SK-N-SH (cell line): ENCODE measurements at places on chromosomes 13 and 19. TPM values are rescaled to one million over a fixed set of nuclear protein-coding genes. Genes with fewer than 3 reads are reported as not detected.

- H3K4me3 ChIP-seq, result no peak overlapping the region
- no peaks in the 10 kb centered on the region for H3K36me3 ChIP-seq
- H3K4me1 ChIP-seq, result no peaks in the 10 kb centered on the region
- no peak overlapping the region for H3K27ac ChIP-seq
- no peaks in the 10 kb centered on the region for H3K27me3 ChIP-seq
Measured at GRCh38 chr13:73224703-73225102, 165.9 kb downstream of the KLF5 start.

DNA sequence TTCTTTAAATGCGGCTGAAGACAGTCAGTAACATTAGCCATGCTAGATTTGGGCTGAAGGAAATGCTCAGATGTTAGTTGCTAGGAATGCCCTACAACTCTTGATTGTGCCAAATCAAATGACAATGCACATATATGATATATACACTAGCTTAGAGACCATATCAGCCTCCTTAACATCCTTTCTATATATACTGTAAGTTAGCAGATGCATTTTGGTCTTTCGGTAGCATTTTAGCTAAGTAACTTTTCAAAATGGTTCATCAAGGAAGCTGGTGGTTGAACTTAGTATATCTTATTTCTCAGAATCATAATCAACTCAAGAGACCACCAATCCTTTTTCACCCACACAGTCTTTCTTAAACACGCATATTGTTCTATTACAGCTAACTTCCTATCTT, 14.1 kb upstream of the ENOX1 start:
- no peak overlapping the region for H3K4me3 ChIP-seq
- H3K36me3 ChIP-seq, result no peaks in the 10 kb centered on the region
- peaks cover 6% of the 10 kb centered on the region; the same call in 1 of the 2 replicates for H3K4me1 ChIP-seq
- no peak overlapping the region for H3K27ac ChIP-seq
- H3K27me3 ChIP-seq, result no peaks in the 10 kb centered on the region
- no peak for DNase-seq

The ZNF350 gene
- 3.4 and 4.1 TPM in 2 replicates for polyA plus RNA-seq

The IGFL2 gene
- polyA plus RNA-seq, result 0.21 and 0.23 TPM in 2 replicates

The GSX1 gene
- not detected in 2 replicates for polyA plus RNA-seq

The TEAD2 gene
- polyA plus RNA-seq, result 24.7 and 27.9 TPM in 2 replicates

DNA sequence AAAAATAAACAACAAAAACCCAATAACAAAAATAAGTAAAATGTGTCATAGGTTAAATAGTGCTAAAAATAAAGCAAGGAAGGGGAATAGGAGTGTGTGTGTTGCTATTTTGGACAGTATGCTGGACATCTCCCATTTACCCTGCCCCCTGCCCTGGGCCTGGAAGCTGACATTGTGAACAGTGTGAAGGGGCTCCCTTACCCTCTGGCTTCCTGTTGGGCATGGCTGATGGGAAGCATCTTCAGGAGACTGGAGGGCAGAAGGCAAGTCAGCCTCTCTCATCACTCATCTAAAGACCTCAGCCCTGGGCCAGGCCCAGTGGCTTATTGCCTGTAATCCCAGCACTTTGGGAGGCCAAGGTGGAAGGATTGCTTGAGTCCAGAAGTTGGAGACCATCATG, 26.7 kb downstream of the KCTD15 start:
- no peaks in the 10 kb centered on the region for H3K27me3 ChIP-seq
- H3K27ac ChIP-seq, result no peak overlapping the region
- no peak for DNase-seq
- no peak overlapping the region for H3K4me3 ChIP-seq
- no peaks in the 10 kb centered on the region for H3K36me3 ChIP-seq

DNA sequence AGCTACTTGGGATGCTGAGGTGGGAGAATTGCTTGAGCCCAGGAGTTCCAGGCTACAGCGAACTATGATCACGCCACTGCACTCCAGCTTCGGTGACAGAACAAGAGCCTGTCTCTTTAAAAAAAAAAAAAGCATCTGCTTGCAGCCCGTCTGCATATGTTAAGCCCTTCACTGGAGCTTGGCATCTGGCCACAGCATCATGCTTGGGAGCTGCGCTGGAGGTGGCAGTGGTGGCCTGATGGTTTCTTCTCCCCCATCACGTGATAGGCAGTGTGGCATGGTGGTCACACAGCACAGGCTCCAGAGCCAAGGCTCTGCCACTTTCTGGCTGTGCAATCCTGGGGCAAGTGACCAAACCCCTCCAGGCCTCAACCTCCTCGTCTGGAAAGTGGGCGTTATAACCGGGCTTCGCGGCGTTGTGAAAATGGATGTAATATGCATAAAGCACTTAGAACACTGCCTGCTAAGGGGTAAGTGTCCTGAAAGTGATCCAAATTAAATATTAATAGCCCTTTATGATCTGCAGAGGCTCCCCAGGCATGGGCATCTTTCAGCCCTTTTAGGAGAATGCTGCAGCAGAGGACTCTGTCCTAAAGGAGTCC, 24.4 kb downstream of the MARK4 start:
- H3K36me3 ChIP-seq, result peaks cover 15% of the 10 kb centered on the region; the same call in 1 of the 2 replicates
- H3K4me1 ChIP-seq, result peaks cover 16% of the 10 kb centered on the region; the same call in 1 of the 2 replicates
- H3K27me3 ChIP-seq, result no peaks in the 10 kb centered on the region
- peak overlapping the region; percentile 19; the same call in 1 of the 2 replicates for H3K27ac ChIP-seq

GRCh38 chr19:17985037-17985818, 18.3 kb downstream of the KCNN1 start:
- DNase-seq, result no peak
- no peaks in the 10 kb centered on the region for H3K36me3 ChIP-seq
- no peaks in the 10 kb centered on the region for H3K4me1 ChIP-seq
- H3K27ac ChIP-seq, result no peak overlapping the region
- H3K4me3 ChIP-seq, result no peak overlapping the region

The CCNE1 gene
- 8.9 and 9.0 TPM in 2 replicates for polyA plus RNA-seq

DNA sequence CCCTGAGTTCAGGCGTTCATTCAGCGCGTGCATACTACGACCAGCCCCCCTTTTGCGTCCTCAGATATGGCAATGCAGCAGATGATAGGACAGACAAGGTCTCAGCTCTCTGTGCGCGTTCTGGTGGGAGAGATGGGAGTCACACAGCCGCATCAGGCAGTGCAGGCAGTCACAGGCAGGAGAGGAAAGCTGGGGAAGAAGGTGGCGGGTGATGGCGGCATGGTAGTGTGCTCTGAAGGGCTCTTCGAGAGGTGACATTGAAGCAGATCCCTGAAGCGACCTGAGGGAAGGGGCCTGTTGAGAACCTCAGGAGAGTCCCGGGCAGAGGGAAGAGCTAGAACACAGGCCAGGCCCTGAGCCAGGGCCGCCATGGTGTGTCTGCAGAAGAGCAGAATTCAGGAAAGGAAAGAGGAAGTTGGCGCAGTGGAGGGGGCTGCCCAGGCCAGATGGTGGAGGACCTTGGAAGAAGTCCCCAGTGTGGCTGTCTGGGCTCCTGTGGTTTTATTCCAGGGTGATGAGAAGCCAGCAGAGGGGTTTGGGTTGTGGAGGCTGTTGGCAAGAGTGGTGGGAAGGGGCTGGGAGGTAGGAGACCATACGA, 3.5 kb downstream of the USF2 start:
- H3K4me3 ChIP-seq, result no peak overlapping the region
- no peak for DNase-seq
- H3K4me1 ChIP-seq, result peaks cover 7% of the 10 kb centered on the region; the same call in 1 of the 2 replicates
- H3K27me3 ChIP-seq, result no peaks in the 10 kb centered on the region
- peaks cover 28% of the 10 kb centered on the region for H3K36me3 ChIP-seq
- no peak overlapping the region for H3K27ac ChIP-seq

The GPR4 gene
- polyA plus RNA-seq, result 0.29 and 0.69 TPM in 2 replicates

DNA sequence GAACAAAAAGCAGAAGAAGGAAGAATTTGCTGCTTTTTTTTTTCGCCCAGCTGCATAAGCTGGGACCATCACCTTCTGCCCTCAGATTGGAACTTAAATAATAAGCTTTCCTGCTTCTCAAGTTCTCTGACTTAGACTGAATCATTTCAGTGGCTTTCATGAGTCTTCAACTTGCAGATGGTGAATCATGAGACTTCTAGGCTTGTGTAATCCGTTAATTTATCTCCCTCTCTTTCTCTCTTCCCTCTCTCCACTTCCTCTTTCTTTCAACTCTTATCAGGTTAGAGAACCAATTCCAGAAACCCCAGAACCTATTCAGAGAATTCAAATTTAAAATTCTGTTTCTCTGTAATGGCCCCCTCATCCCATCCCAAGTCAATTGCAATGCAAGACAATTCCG, 1153.7 kb downstream of the PCDH9 start:
- no peak overlapping the region for H3K4me3 ChIP-seq
- H3K4me1 ChIP-seq, result no peaks in the 10 kb centered on the region
- DNase-seq, result no peak
- no peak overlapping the region for H3K27ac ChIP-seq
- no peaks in the 10 kb centered on the region for H3K36me3 ChIP-seq

DNA sequence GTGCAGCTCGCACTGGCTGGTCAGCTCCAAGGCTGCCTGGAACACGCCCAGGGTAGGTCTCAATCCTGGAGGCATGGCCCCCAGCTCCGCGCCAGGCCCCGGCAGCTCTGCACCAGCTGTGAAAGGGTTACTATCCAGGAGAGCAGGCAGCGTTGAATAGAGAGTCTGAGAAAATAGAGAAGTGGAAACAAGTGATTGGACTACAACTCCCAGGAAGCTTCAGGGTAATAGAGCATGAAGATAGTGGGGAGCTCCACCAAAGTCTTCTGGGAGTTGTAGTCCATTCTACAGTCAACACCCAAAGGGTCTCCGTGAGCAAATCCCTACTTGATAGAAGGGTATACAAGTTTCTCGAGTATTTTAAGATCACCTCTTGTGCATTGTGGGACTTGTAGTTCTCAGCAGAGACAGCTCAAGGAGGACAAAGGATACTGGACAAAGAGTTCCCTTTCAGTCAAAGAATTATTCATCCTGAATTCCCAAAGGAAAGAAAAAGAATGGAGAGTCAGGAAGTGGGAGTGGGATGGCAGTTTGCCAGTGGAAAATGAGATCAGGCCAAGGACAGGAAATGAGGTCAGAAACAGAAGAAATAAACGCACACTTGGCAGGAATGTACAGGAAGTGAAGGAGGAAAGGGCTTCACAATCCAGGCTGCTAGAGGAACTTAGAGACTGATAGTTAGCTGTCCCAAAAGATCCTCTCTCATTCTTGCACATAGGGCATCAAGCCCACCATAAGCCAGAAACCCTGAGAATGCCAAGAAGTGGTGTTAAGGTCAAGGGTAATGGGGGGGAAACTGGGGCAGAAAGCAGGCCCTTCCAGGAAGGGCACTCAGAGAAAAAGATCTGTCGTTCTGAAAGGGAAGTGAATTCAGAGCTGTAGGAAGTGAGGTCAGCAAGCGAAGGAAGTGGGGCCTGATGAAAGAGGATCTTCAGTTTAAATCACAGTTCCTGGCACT, 5.5 kb upstream of the MAMSTR start:
- DNase-seq, result peak; percentile 75
- H3K27me3 ChIP-seq, result no peaks in the 10 kb centered on the region
- peaks cover 11% of the 10 kb centered on the region; the same call in 1 of the 2 replicates for H3K4me1 ChIP-seq
- H3K4me3 ChIP-seq, result no peak overlapping the region

GRCh38 chr13:78606471-78607408, 3.4 kb upstream of the POU4F1 start:
- no peak overlapping the region for H3K4me3 ChIP-seq
- no peak for DNase-seq
- peaks cover 80% of the 10 kb centered on the region for H3K27me3 ChIP-seq
- no peak overlapping the region for H3K27ac ChIP-seq
- H3K4me1 ChIP-seq, result no peaks in the 10 kb centered on the region

- H3K27ac ChIP-seq, result no peak overlapping the region
- no peaks in the 10 kb centered on the region for H3K27me3 ChIP-seq
- no peak overlapping the region for H3K4me3 ChIP-seq
- peaks cover 59% of the 10 kb centered on the region for H3K36me3 ChIP-seq
- no peak for DNase-seq
- H3K4me1 ChIP-seq, result no peaks in the 10 kb centered on the region
Measured at GRCh38 chr19:328025-328505, 16.5 kb downstream of the MIER2 start.

The CYP2A7 gene
- not detected in 2 replicates for polyA plus RNA-seq

DNA sequence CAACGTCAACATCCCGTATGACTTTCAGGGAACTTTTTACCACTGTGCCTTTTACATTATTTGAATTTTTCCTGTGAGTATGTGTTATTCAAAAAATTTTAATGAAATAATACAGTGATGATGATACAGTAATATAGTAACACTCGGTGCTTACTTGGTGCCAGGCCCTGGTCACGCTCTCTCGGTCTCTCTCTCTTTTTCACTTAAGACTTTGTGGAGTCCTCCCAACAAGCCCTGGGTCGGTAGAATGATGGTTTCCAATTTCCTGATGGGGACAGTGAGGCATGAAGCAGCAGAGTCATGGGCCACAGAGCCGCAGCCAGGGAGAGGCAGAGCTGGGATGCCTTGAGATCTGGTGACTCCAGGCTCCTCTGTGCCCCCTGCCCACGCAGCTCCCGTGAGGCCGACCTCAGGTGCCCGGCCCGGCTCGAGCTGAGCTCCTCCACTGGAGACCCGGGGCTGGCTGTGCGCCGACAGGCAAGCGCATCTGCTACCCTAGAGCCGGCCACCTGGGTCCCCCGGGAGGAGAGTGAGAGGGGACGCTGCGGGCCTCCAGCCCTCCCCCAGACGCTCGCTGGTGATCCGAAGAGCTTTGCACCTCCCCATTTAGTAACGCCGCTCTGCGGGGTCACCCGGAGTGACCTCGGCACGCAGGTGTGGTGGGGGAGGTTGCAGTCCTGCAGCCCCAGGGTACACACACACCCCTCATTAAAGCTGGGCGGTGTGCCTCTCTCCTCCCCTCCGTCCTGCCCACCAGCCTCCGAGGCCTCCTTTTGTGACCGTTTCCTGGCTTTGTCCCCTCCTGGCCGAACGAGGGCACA, 4.4 kb upstream of the SBK3 start:
- H3K27ac ChIP-seq, result peak overlapping the region; percentile 93
- H3K27me3 ChIP-seq, result no peaks in the 10 kb centered on the region
- no peaks in the 10 kb centered on the region for H3K36me3 ChIP-seq
- H3K4me3 ChIP-seq, result no peak overlapping the region
- DNase-seq, result no peak
- peaks cover 2% of the 10 kb centered on the region; the same call in 1 of the 2 replicates for H3K4me1 ChIP-seq

- no peak overlapping the region for H3K27ac ChIP-seq
- H3K36me3 ChIP-seq, result no peaks in the 10 kb centered on the region
- no peaks in the 10 kb centered on the region for H3K27me3 ChIP-seq
- no peak overlapping the region for H3K4me3 ChIP-seq
Measured at GRCh38 chr19:18290302-18291018, 9.0 kb upstream of the JUND start.

DNA sequence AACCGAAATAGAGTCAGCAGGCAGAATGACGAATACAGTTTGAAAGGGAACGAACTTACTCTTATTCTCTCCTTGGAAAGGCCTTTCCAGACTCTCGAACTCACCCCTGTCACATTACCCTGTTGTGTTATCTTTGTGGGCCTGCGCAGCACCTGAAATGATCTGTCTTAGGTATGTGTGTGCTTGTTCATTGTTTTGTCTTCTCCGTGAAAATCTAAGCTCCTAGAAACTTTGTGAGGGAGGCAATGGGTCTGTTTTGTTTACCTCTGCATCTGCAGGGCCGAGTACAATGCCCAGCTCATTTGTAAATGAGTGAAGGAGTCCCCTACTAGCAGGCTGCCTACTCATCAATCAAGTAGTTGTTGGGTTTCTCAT, 19.6 kb downstream of the HMGB1 start:
- no peak for DNase-seq
- H3K27ac ChIP-seq, result no peak overlapping the region
- H3K4me3 ChIP-seq, result no peak overlapping the region

The FGF14 gene
- polyA plus RNA-seq, result 0.20 and 0.36 TPM in 2 replicates
